ENCODE measurements at places on chromosomes 16 and 17.
A peak's percentile ranks its signal among the peaks of the same experiment; 100 is the strongest.

GRCh38 chr16:6947291-6947690, 385.4 kb upstream of the RBFOX1 start:
- no peak for DNase-seq

DNA sequence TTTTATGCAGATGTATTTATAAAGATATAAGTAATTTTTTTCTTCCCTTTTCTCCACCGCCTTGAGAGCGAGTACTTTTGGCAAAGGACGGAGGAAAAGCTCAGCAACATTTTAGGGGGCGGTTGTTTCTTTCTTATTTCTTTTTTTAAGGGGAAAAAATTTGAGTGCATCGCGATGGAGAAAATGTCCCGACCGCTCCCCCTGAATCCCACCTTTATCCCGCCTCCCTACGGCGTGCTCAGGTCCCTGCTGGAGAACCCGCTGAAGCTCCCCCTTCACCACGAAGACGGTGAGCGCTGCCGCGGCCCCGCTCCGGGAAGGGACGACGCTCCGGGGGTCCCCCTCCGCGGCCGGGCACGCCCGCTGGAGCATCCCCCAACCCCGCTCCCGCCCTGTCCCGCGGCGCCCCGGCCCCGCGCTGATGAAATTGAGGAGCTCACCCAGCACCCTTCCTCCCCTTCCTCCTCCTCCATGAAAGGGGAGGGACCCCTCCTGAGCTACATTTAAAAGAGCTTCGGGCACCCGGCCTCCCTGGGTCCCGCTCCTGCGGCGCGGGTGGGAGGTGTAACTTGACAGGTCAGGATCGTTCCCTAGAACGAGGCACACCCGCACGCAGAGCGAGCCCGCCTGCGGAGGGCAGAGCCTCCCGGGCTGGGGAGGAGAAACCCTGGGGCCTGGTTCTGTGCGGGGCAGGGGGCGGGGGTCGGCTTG, 706 bp downstream of the HLF start:
- DNase-seq, result no peak

- DNase-seq, result no peak
Observed at GRCh38 chr16:88384222-88385111, 1.7 kb downstream of the ZNF469 start.

GRCh38 chr17:55769625-55770000, 18.8 kb downstream of the PCTP start:
- DNase-seq, result no peak

- DNase-seq, result no peak
Observed at GRCh38 chr17:80708480-80708879, 163.8 kb downstream of the RPTOR start.

DNA sequence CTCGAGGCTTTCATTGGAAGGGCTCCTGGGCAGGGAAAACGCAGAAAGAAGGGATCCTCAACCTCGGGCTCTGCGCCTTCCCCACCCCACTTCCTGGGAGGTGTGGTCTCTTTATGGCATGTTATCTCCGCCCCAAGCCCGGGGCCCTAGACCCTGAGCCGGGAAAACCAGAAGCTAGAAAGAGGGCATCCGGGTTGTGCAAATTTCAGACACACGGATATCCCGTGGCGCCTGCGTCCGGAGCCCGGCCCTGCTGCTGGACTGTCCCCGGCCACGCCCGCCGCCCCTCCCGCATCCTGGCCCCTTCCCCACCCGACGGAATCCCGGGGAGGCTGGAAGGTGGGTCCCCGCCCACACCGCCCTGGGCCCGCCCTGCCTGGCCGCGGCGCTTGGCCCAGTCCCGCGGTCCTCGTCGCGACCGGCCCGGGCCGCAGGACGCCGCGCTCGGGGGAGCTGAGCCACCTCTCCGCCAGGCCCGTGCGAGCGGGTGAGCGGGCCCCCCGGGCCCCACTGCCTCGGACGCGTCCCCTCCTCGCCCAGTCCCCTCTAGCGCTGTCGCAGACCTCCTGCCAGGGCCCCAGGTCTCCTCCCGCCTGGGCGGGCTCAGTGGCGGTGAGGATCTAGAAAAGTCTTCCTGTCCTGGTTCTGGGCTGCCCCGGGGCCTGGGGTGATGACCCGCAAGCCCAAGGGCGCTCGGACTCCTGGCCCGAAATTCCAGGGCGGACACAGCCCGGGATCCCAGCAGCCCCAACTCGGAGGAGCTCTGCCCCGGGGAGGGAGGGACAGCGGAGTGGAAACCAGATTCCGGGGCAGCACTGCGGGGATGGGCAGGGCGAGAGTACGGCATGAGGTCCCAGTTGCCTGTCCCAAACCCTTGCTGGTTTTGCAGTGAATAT, at the start of gene SLC16A5:
SLC16A5 (plus strand) TSS at position 397 of the 896 bp plus-strand sequence. CDS start 5,683 bp downstream, outside the sequence.
- no peak for DNase-seq

DNA sequence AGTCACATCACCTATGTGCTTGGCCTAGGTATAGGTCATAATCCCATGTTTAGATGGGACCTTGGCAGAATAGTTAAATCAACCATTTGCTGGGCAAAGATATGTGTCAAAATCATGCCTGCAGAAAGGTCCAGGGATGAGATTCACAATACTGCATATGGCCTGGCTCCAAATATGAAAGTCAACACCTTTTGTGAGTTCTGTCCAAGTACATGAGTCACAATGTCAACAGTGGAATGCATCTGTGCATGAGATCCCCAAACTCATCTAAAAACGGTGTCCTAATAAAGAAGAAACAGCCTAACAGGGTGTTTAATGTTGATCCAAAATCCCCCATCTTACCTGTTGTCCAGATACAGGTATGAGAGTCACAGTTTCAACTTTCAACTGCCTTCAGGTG, 1847.5 kb downstream of the TP53TG3F start:
- no peak for DNase-seq

GRCh38 chr17:73304971-73305812, 6.6 kb downstream of the CDC42EP4 start:
- DNase-seq, result peak; percentile 32

GRCh38 chr17:64685705-64686104, 23.6 kb upstream of the SMURF2 start:
- no peak for DNase-seq

- no peak for DNase-seq
Observed at GRCh38 chr16:84637709-84638108, 10.6 kb upstream of the KLHL36 start.

- no peak for DNase-seq
Observed at GRCh38 chr17:7261379-7262191, 693 bp downstream of the CLDN7 start.

GRCh38 chr17:58112970-58113631, 29.9 kb downstream of the DYNLL2 start:
- DNase-seq, result peak; percentile 77

GRCh38 chr17:4519361-4519788, 20.7 kb downstream of the SPNS2 start:
- no peak for DNase-seq

- DNase-seq, result peak; percentile 76
Observed at GRCh38 chr16:23435500-23435899, 17.5 kb downstream of the COG7 start.

DNA sequence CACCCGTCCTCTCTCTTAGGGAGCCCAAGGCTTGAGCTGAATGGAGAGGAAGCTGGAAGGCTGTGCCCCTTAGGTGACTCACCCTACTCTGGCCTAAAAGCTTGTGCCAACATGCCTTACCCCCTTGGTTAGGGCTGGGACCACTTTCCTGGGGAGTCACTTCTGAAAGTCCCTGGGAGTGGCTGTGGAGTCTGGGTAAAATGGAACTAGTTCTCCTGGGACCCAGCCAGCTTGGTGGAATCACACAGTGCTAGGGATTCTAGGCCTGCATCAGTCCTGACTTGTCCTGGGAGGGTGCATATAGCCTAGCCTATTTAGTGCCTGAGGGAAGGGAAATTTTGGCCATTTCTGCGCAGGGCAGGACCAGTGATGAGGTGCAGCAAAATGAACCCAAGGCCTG, 10.5 kb downstream of the MMP28 start:
- DNase-seq, result no peak

DNA sequence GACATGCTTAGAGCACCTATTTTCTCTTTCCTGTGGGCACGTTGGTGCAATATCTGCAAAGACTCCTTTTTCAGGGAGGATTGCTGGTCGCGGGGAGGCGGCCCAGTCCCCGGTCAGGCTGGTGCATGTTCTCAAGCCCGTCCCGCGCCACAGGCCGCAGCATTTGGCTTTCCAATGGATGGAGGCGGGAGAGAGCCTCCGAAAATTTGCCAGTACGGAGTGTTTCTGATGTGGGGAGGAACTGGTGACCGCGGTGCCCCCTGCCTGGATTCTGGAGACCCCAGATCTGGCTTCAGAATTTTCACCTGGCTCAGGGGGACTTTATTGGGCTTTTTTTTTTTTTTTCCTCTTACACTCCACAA, 2.3 kb downstream of the CMIP start:
- no peak for DNase-seq

- DNase-seq, result no peak
Observed at GRCh38 chr17:148757-149156, 11.4 kb downstream of the SCGB1C2 start.

- no peak for DNase-seq
Observed at GRCh38 chr16:20415541-20415940, 6.2 kb downstream of the ACSM5 start.

GRCh38 chr17:37815536-37815935, 70.7 kb upstream of the HNF1B start:
- no peak for DNase-seq

- DNase-seq, result no peak
Observed at GRCh38 chr17:1766382-1767135, 4.7 kb downstream of the SERPINF1 start.

- no peak for DNase-seq
Observed at GRCh38 chr17:40018211-40019121, 3.2 kb downstream of the CSF3 start.

- no peak for DNase-seq
Observed at GRCh38 chr16:87250431-87250960, 66.7 kb downstream of the C16orf95 start.

DNA sequence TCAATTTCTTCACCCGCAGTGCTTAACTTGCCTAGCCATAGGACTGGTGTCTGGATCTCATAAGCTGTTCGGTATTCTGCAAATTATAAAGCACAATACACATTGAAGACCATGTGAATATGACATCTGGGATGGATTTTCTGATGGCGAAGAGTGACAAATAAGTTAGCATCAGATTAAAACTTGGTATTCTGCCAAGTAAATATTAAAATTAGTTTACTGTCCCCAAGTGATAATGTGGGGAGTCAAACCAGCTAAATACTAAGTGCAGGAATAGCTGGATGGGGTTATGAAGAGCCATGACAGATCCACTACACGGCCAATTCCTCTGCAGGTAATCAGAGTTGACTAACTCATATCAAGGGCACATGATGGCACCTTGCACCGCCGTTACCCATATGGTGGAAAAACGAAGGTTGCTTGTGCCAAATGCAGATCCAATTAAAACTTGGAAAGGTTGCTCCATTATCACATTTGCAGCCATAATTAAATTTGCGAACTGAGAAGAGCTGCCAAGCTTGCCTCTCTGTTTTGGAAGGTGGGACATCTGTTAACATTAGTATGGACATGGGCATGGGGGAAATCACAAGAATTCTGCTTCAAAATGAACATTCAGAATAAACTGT, 114.9 kb upstream of the TOM1L1 start:
- no peak for DNase-seq

- no peak for DNase-seq
Observed at GRCh38 chr17:30790279-30790678, 34.2 kb downstream of the CRLF3 start.

GRCh38 chr17:411421-412120, 59.0 kb upstream of the RPH3AL start:
- DNase-seq, result peak; percentile 9

- DNase-seq, result no peak
Observed at GRCh38 chr16:53453928-53454327, 19.7 kb downstream of the RBL2 start.

GRCh38 chr17:19630661-19631060, 17.9 kb upstream of the ALDH3A2 start:
- DNase-seq, result no peak

DNA sequence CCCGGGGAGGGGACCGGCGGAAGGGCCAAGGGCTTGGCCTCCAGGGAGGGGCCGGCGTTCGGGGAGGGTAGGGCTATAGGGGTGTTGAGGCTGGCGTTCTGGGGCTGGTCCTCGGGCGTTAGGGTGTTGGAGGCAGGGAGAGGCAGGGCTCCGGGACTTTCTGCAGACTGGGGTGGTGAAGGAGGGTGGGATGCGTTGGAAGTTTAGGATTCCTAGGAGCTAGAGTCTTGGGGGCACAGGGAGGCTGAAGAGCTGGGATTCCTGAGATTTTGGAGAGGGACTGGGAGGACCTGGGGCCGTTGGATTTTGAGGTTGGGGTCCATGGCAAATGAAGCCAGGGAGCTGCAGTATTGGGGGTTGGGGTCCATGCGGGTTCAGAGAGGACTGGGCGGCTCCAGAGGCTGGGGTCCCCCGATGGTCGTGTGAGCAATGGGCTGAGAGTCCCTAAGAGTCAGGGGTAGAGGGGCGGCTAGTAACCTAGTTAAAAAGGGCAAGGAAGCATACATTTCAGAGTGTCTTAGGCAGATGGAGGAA, 740 bp downstream of the NFATC2IP start:
- peak; percentile 52 for DNase-seq

DNA sequence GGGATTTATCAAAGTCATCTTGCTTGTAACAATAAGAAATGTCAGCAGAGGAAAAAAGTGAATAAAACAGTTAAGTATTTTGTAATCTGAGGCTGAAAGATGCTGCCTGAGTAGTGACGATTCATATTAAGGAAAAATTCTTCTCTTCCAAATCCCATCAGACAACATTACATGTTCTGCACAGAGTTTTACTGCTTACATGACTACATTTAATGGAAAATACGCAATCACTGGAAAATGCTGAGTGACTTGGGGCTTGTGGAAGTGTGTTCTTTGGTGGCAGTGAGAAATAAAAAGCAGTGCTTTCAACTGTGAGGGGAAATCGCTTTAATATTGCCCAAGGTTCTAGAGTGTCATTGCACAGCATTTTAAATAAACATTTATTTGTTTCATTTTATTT, 1025.2 kb upstream of the GOT2 start:
- DNase-seq, result no peak

DNA sequence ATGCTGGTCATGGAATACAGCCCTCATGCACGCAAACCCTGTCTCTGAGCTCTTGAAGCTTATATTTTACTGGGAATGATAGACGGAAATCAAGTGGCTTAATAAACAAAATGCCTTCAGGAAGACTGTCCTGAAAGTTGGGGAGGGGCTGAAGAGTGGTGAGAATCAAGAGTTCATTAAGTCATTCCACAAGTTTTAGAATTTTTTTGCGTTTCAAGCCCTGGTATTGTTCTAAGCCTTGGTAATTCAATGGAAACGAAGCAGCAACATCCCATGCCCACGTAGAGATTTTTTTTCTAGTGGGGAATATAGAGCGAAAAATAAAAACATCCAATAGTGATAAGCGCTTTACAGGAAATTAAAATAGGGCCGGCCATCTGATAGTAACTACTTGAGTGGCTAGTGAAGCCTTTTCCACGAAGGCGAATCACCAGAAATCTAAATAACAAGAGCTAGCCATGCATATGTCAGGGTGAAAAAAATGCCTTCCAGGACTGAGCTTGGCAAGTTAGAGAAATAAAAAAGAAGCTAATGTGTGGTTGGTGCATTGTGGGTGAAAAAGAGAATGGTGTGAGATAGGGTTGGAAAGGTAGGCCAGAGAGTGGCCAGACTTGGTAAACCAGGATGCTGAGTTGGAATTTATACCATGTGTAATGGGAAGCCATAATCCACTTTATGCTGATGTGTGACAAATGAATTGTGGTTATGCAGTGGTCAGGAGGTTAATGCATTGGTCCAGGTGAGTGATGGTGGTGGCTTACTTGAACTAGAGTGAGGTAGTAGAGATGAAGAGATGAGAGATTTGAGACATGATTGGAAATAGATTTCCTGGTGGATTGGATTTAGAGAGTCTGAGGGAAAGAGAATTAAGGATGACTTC, 772 bp downstream of the PFAS start:
- no peak for DNase-seq

- peak; percentile 7 for DNase-seq
Observed at GRCh38 chr17:77400445-77400870, 259.7 kb downstream of the SEC14L1 start.

- DNase-seq, result no peak
Observed at GRCh38 chr17:19003543-19004420, 782 bp downstream of the FAM83G start.
